ENCODE measurements at places on chromosomes 11 and 22.

GRCh38 chr22:32676191-32676590 is 125.3 kb upstream of the TIMP3 start:
- DNase-seq, result no peak

- DNase-seq, result no peak
Observed at GRCh38 chr11:34792814-34793258, 123.3 kb downstream of the APIP start.

- DNase-seq, result no peak
Observed at GRCh38 chr11:40268551-40268950, 1190.9 kb downstream of the LRRC4C start.

GRCh38 chr11:26964339-26964738 is 29.6 kb upstream of the FIBIN start:
- DNase-seq, result no peak

GRCh38 chr11:36407356-36407755 is 102.7 kb downstream of the TRAF6 start:
- no peak for DNase-seq

GRCh38 chr11:69658626-69659450 is 16.3 kb downstream of the LTO1 start:
- no peak for DNase-seq

DNA sequence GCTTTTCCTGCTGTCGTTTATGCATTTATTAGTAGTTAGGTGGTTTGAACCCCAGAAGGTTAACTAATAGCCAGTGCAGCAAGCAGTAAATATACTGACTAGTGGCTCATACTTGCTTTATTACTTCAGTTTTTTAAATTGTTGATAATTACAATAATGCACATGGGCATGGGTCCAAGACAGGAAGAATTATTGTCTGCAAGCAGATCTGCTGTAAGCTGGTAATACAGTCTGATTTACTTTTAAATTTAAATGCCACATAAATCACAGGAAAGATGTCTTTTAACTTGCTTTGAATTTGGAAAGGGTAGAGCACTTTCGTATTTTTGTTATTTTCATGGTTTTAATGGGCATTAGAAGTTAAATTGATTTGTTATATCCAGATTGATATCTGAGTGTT is 27.1 kb downstream of the APLP2 start:
- DNase-seq, result no peak

- DNase-seq, result no peak
Observed at GRCh38 chr11:21059879-21060278, 390.5 kb downstream of the NELL1 start.

Data from stimulated activated CD8-positive, alpha-beta memory T cell treated with anti-CD3 and anti-CD28 coated beads, Interleukin-4, amount 100 ng/mL, for 24 hours (primary cell).